DMS 273 treated with DMSO at 0.1 percent for 48 hours (cell line): ENCODE measurements at places on chromosomes 6 and 20.
A peak's percentile ranks its signal among the peaks of the same experiment; 100 is the strongest.

DNA sequence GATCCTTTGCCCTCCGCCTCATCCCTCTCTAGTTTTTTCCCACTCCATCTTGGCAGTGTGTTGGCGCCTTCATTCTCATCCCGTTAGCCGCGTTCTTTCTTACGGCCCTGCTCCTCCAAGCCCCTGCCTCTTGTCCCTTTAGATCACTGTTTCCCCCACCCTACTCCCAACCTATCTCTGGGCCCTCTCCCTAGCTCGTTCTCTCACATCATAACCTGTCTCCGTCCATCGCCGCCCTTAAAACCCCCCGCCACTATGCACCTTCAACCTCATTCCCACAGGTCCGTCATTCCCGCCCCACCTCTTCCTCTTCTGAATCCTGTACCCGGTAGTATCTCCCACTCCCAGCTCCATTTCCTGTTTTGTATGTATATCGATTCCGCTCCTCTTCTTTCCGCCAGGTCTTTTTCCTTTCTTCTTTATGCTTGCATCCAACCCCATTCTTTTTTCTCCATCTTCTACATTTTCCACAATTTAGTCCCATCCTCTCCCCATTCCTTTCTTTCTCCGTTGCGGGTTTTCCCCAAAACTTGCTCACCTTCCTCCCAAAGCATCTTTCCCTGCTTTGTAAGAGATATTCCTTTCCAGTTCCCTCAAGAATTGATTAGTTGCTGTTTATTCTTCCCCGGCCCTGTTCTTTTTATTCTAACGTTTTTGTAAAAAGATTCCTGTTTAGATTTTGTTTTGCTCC is 671 bp downstream of the EFHC1 start:
- DNase-seq = peak; percentile 66

- no peak for DNase-seq
These were observed 642 bp downstream of the EEF1A2 start for GRCh38 chr20:63497946-63498935.

- no peak for DNase-seq
These were observed 45.8 kb upstream of the PNRC1 start for GRCh38 chr6:89034586-89035251.

DNA sequence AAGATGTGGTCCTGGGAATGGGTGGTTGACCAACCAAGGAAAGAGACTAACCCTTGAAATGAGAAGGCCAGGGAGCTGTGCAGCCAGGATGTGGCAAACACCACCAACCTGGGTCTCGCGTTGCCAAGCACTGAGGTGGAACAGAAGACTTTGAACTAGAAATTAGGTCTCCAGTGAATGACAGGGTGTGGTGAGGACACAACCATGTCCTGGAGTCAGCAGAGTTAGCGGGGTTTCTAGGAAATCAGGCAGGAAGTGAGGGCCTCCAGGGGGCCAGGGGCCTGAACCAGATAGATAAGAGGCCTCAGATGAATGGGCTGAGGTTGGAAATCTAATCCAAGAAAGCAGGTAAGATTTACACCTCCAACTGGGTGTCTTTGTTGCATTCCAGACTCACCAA is 353.3 kb upstream of the ARID1B start:
- no peak for DNase-seq

DNA sequence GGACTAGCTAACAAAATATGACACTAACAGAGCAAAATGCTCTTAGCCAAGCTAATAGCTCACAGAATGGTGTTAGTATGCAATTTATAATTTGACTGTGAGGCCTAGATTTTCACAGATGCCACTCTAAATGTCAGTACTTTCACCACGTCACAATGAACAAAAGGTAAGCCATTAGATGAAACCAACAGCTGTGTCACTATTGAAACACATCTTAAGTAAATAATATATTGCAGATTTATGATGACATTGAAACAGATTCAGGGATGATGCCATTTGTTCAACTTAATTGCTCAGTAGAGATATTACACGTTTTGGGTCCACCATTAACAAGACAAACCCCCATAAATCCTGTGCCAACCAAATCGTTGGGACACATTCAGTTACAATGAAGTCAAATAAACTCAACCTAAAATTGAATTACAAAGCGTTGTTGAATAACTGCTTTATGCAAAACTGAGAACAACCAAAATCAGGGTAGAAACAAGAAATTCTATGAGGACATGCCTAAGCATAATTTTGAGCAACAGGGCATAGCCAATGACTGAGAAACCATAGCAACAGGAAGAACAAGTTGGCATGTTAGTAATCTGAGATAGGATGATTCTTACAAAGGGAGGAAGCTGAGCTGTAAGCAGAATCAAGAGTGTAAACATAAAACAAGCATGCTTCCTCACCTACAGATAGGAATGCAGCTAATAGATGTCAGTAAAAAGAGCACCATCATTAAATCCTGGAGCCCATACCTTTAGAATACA is 85.6 kb upstream of the KHDRBS2 start:
- DNase-seq = no peak

DNA sequence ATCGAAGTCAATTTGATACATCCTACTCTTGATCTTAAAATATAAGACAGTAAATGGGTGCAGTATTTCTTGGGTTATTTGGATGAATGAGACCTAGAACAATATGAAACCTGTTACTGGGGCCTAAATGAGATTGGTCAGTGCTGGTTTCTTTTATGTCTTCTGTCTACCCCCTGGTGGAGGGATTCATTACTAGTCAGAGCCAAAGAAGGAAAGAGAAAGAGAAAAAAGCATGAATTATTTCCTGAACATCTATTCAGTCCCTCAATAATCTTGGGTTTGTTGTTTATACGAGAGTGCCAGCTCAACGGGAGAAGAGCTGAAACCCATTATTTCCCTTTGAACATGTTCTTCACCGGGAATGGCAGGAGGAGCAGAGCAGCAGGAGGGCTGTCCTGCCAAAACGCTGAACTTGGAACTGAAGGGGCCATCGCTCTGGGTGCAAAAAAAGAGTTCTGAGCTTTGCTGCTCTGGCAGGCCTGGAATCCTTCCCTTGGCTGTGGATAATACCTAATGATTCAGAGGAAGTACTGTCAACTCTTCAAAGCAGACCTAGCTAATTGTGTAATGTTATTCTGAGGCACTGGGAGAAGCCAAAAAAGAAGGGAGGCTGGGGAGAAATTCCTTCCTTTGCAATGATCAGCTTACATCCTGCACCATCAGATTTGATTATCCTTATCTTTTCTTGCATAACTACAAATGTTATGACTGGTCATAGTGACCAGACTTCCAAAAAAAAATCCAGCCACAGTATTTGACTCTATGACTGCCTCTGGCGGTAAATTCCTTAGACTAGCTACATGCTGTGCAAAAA is 72.0 kb downstream of the BLOC1S5 start:
- DNase-seq = peak; percentile 12

GRCh38 chr6:113169484-113169883 is 687.7 kb upstream of the MARCKS start:
- DNase-seq = no peak

DNA sequence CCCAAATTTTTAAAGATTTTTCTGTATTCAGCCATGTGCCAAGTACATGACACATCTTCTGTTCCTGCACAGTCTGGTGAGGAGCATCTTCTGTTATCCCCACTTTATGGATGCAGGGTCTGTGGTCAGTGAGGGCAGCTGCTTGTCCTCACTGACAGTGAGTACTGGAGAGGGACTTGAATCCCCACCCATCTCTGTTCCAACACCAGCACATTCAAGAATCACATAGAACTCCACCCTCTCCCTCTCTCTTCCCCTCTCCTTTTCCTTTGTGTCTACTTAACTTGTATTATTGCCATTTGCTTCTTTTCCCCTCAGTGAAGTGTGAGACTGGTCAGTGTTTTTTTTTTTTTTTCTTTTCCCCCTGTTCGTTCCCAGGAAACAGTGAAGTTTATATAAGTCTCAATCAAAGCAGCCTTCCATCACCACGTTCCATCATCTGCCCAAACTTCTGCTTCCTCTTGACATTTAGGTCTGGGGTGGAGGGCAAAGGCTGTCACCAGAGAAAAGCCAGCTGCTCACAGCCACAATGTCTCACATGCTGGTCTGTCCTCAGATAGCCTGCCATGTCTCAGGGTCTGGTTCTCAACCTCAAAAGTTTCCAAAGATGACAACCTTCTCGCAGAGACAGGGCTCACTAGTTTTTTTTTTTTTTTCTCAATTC is 110.0 kb upstream of the SSTR4 start:
- no peak for DNase-seq

DNA sequence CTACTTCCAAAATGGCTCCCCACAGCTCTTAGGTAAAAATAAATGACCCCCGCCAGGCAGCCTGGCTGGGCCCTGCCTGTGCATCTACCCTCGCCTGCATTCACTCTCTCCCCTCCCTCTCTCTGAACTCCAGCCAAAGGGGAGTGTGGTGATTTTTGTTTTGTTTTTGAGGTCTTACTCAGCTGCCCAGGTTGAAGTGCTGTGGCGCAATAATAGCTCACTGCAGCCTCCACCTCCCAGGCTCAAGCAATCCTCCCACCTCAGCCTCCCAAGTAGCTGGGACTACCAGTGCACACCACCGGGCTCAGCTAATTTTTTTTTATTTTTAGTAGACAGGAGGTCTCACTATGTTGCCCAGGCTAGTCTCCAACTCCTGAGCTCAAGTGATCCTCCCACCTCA is 15.8 kb downstream of the NFATC2 start:
- no peak for DNase-seq

- DNase-seq = no peak
These were observed 46.6 kb downstream of the HDDC2 start for GRCh38 chr6:125255201-125255600.

DNA sequence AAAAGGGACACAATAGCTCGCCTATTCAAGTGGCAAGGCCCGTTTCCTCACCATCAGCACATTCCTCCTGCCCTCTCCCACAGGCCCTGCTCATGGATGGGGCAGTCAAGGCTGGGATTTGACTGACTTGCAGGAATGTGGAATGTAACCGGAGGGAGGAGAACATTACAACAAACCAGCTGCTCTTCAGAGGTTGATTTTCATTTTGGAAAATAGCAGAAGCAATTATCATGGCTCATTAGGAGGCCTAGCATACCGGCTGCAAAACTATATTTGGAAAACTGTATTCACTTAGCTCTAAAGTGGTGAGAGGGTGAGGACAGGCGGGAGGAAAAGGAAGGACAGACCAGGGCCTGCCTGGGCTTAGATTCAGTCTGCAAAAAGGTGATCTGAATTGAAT is 283.7 kb downstream of the CD83 start:
- DNase-seq = no peak

DNA sequence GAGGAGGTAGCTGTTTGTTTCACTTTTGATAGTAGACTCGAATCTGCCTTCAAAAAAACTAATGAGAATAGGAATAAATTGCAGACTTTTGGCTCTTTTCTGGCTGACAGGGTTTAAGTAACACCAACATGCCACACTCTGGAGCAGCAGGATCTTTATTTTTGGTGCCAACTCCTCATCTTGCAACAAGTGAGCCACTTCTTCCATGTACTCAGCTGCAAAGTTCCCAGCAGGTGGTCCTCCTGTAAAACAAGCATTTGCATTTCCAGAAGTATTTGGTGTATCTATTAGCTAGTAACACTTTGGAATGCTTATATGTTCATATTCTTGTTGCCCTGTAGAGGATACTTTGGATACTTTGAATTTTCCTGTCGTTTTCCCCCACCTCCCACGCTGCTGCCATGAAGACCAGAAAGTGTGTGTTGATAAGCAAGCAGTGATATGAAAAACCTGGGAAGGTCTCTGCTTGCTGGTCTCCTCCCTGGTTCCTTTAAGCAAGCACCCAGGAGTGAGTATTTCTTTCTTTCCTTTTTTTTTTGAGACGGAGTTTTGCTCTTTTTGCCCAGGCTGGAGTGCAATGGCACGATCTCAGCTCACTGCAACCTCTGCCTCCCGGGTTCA is 1.0 kb downstream of the ARMH2 start:
- no peak for DNase-seq

DNA sequence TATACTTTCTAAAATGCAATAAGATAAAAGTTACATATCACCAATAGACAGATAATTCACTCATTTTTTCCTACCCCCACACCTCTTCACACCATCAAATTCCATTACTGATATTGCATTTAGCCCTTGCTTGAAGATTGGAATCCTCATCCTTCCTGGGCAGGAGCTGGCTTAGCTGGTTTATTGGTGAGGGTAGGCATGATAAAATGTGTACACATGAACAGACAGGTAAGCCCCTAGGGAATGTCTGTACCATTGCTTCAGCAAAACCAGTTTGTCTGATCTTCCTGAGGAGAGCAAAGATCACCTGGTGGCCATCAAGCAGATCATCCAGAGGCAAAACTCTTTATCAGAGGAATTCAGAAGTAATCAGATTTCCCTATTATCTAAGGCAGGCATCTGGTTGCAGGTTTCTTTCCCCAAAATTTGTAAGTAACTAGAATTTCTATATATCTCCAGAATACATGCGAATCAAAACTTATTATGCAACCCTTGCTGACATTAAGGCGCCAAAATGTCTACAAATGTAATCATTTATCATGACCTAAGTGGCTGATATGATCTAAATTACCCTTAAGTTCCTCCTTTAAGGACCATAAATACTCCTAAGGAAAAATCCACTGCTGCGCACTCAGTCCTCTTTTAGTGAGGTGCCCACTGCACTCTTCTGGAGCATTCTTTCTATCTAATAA is 6.6 kb upstream of the FABP7 start:
- no peak for DNase-seq

GRCh38 chr20:3648951-3649350 is 14.2 kb downstream of the GFRA4 start:
- DNase-seq = no peak

GRCh38 chr6:161161121-161161520 is 112.7 kb downstream of the AGPAT4 start:
- no peak for DNase-seq

- no peak for DNase-seq
These were observed 9.7 kb downstream of the PLTP start for GRCh38 chr20:45902199-45902701.

DNA sequence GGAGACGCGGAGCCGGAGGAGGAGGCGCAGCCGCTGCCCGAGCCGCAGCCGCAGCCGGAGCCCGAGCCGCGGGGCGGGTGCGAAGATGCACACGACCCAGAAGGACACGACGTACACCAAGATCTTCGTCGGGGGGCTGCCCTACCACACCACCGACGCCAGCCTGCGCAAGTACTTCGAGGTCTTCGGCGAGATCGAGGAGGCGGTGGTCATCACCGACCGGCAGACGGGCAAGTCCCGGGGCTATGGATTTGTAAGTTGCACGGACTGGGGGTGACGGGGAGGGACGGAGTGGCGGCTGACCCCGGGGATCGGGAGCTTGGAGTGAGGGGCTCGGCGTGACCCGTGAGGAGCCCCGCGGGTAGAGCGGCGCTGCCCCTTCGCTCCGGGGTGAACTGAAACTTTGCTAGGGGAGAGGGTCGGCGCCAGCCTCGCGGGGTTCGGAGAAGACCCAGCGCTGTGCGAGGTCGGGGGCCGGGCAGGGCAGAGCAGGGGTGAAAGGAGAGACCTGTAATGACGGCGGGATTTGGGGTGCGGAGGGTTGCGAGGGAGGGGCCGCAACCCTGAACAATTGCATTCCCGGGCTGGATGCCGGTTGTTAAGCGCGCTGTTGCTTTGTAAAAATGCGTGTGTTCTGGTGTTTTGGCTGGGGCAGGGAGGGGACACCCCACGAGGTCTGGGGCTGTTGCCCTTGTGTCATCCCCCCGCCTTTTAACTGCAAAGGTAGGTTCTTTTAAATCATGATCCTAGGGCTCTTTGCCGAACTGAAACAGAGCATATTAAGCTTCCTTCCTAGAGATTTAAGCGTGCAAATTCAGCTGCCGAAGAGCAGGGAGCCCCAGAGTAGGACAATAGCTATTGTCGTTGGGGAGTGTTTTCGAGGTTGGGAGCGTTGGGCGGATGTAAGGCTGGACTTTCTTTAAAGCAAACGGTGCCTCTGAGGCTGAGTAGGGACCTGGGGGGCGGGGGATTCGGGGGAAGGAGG is 628 bp downstream of the RBM24 start:
- no peak for DNase-seq
